ENCODE measurements at places on chromosomes 11 and 22. TPM values are rescaled to one million over a fixed set of nuclear protein-coding genes. Genes with fewer than 3 reads are reported as not detected.

The GAS2L1 gene
- not detected for total RNA-seq

The SPTBN2 gene
- total RNA-seq: 1.2 TPM

DNA sequence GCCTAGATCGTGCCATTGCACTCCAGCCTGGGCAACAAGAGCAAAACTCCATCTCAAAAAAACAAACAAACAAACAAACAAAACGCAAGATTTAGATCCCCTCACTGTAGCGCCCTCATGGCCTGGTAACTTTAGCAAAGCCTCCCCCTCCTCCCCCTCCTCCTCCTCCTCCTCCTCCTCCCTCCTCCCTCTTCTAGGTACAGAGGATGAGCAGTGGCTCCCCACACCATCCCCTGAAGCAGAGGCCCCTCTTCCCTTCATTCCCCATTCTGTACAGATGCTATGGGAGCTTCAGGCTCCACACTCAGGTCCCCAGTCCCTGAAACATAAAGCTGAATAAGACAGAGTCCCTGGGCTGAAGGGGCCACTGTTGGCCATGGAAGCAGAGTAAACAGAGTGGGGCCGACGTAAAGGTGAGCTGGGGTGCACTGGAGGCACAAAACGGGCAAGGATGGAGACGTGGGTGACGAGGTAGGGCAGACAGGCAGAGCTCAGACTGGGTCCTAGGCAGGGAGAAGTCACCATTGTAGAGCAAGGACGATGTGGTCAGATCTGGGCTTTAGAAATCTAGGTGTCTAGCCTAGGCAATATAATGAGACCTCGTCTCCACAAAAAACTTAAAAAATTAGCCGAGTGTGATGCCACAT lies 19.4 kb upstream of the NFAM1 start:
- DNase-seq: no peak

DNA sequence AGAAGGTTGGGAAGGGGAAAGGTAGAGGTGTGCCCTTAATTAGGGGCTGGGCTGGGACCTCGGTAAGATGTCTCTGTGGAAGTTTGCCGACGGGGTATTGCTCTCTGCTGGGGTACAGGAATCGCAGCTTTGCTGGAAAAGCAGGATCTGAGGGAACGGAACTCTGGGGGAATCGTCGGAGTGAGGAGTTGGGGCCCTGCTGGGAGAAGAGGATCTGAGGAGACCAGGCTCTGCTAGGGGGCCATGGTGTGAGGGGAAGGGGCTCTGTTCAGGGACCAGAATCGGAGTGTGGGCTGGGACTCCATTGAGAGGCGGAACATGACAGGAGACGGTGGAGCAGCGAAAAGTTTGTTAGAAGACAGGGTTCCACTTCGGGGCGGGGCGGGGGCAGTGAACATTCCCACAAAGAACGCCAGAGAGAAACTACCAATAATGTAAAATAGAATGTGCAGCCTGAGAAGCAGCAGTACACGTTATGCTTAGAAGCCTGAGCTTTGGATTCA lies 456 bp downstream of the AAMDC start:
- DNase-seq: peak; percentile 17

- no peak for DNase-seq
Observed at GRCh38 chr22:28155808-28156207, 236.8 kb upstream of the PITPNB start.

DNA sequence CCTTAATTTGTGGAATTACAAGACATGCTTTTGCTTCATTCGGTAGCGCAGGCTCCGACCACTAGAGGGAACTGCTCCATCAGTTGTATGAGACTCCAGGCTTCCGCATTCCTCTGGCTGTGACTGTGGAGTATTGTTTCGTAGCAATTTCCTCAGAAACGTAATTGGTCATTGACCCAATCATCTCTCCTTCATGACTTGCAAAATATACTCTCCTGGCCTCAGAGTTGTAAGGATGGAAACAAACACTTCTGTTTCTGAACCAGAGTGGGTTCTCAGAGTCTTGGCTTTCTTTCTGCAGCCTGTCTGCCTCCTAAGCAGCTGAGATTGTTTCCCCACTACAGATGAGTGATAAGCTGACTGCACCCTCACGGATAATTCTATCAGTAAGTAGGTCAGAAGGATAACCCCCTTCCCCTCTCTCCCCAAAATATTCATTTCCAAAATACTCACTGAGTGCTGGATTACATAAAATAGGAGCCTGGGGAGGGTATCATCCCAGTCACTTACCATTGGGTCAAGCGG lies 146.8 kb upstream of the ZC3H12C start:
- DNase-seq: peak; percentile 32

DNA sequence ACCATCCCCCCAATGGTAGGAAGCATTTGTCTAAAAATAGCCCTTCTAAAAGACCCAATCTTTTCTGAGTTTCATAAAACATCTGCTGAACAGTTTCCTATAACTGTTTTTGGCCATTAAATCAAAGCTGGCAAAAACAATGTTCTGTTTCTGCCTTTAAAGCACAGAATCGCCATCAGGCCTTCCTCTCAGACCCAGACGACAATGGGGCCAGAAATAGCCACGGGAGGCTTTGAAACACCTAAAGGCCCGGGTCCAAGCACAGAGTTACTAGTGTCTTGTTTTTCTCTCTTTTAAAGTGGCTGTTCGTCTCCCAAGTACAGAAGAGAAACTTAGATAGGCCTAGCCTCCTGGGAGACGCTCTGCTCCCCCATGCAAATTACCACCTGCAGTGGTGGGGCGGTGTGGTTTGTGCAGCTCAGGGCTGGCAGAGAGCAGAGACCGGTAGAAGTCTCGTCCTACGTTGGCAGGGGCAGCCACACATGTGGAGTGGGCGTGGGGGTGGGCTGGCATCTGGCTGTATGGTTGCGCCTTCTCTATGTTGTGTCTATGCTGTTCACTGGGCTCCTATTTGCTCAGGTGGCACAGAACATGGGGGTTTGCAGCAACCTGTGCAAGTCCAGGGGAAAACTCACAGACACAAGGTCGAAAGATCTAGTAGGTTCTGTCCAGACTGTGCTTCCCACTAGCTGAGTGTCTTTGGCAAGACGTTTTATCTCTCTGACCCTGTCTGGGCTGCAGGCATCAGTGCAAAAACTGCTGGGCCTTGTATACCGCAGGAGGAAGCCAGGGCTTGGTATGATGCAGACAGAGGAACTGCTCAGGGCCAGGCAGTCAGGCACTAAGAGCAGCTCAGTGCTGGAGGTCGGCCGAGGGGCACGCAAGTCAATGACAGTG lies 23.6 kb upstream of the ETS1 start:
- peak; percentile 79 for DNase-seq

GRCh38 chr11:69018924-69019323 lies 5.9 kb upstream of the MRGPRF start:
- no peak for DNase-seq

DNA sequence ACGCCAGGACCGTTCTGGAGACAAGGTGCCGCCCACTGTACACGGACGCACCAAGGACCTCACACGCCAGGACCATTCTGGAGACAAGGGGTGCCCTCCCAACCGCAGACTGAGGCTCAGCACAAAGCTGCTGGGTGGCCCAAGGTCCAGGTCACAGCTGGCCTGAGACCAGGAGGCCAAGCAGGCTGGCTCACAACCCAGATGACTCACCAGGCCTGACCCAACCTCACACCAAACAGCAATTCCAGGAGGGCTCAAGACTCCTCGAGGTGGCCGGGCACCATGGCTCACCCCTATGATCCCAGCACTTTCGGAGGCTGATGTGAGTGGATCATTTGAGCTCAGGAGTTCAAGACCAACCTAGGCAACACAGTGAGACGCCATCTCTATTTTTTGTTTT lies 14.8 kb downstream of the BRD1 start:
- no peak for DNase-seq

GRCh38 chr11:115168229-115168671 lies 336.0 kb downstream of the CADM1 start:
- DNase-seq: no peak

GRCh38 chr11:128835741-128836430 lies 31.2 kb downstream of the KCNJ1 start:
- no peak for DNase-seq
